Activated gamma-delta T cell treated with Interleukin-2 at 50 U/mL for 16 hours (primary cell): ENCODE measurements at places on chromosomes 1 and 21.

DNA sequence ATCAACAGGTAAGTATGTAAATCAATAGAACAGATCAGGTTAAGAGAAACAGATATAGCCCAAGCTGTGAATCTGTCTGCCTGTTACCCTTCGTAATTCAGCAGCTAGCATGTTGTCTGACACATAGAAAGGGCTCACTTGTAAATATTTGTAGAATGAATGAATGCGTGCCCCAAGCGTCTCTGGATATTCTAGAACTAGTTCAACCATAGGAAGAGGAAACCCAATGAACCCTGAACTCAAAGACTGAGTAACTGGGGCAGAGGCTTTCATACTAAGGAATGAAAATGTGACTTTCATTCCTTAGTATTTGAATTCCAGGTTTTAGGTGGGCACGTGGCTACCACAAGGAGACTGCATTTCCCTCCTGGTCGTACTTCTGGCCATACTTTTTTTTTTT lies 60.1 kb upstream of the SMYD2 start:
- DNase-seq = no peak

DNA sequence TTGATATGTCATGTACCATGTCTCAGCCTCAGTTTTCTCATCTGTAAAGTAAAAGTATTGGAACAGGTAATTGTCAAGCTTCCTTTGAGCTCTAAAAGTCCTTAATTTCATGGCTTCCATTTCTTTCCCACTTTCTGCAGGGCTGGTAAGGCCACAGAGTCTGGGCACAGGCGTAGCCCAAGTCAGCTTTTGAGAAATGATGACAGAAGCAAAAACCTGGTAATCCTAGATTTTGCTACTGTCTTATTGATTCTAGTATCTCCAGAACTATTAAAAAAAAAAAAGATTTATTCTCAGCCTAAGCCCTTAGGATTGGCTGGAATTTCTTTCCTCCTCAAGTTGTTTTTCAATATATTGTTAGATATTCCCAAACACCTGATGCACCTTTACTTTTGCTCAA lies 31.3 kb downstream of the PLXNA2 start:
- DNase-seq = no peak

- DNase-seq = no peak
Observed at GRCh38 chr1:99370476-99370875, 106.2 kb downstream of the PLPPR4 start.

DNA sequence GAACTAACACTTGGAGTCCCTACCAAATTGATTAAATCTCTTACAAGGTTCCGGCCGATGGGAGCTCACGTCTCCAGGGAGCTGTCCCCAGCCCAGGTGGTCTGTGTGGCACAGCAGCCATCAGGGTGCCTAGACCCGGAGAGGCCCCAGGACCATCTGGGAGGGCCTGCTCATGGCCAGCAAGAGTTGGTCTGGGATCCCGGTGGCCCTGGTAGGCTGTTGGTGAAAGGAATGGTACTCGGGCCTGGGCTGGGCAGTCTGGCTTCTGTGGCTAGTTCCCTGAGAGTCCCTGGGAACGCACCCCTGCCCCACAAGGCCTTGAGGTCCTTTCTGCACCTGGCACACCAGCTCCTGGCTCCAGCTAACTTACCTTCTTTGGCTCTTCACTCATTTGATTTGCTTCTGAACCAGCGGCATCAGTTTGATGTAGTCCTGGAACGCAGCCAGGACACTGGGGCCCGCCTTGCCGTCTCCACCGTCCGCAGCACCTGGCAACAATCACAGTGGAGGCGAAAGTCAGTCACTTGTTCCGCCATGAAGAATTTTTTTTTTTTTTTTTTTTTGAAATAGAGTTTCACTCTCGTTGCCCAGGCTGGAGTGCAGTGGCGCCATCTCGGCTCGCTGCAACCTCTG lies 62.5 kb downstream of the SCCPDH start:
- DNase-seq = no peak

GRCh38 chr1:37868466-37868865 lies 9.1 kb upstream of the MTF1 start:
- no peak for DNase-seq

DNA sequence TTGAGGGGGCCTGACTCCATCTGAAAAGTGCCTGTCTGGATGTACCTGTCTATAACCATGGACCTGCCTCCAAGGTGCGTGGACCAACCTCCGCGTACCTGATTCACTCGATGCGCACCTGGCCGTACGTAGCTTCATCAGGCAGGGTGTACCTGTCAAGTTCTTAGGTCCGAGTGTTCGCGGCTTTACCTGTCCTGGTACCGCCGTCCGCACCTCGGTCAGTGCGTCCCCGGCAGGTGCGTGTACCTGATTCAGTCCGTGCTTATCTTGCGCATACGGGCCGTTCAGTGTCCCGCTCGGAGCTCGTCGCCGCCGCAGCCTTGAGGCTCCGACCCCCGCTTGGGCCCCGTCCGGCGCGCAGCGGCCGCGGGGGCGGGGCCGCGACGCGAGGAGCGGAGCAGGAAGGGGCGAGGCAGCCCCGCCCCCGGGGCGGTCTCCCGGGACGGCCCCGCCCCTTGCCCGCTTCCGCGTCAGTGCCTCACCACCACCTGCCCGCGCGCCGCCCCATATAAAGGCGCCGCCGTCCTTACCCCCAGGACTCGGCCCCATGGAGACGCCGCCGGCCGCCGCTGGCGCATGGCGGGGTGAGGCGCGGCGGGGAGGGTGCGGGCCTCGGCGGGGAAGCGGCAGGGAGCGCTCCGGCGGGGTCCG lies at the start of gene ZC3H12A:
TSS of gene ZC3H12A (plus strand) at position 535 of the 651 bp plus-strand sequence. CDS start 917 bp downstream, outside the sequence.
- DNase-seq = peak; percentile 93

- no peak for DNase-seq
Observed at GRCh38 chr1:96634883-96635282, 86.7 kb upstream of the PTBP2 start.

GRCh38 chr1:205983925-205984725 lies 19.1 kb downstream of the RAB7B start:
- no peak for DNase-seq

DNA sequence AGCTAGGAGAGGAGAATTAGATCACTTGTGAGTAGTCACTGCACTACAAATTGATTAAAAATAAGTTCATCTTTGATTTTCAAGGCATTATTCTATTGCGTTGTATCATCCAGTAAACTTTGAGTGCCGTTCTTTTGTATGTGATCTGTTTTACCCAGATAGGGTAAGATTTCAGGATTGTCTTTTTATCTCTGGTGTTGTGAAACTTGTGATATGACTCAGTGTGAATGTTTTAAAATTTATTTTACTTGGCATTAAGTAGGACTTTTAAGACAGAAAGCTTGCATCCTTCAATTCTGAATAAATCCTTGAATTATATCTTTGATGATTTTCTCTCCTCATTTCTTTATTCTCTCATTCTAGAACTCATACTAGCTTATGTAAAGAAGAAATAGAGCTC lies 93.3 kb upstream of the ADAMTS5 start:
- no peak for DNase-seq

GRCh38 chr1:147808025-147808424 lies 47.6 kb upstream of the GJA5 start:
- DNase-seq = no peak

DNA sequence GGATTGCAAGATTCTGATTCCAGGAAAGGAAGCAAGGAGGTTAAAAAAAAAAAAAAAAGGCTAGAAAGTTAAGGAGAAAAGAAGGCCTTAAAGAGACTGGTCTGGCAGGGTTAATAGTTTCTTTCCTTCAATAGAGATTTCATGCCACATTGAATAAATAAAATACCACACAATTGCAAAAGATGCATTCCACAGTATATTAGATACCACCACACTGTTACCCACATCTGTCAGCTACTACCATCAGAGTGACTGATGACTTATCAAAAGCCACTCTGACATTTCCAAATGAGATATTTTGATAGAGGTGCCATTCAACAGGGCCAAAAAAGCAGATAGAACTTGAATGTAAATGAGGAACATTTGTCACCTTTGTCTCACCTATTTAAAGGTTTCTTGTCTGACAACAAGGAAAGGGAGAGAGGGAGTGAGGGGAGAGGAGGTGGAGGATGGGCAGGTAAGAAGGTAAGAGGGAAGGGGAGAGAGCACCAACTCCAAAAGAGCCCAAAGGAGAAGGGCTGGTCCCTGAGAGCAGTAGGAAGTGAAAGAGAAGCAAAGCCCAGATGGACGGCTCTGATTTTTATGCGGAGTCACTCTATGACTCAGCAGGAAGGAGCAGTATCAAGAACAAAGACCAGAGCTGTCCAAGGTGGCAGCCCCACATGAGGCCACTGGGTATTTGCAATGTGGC lies 38.3 kb downstream of the LRRN2 start:
- DNase-seq = no peak

DNA sequence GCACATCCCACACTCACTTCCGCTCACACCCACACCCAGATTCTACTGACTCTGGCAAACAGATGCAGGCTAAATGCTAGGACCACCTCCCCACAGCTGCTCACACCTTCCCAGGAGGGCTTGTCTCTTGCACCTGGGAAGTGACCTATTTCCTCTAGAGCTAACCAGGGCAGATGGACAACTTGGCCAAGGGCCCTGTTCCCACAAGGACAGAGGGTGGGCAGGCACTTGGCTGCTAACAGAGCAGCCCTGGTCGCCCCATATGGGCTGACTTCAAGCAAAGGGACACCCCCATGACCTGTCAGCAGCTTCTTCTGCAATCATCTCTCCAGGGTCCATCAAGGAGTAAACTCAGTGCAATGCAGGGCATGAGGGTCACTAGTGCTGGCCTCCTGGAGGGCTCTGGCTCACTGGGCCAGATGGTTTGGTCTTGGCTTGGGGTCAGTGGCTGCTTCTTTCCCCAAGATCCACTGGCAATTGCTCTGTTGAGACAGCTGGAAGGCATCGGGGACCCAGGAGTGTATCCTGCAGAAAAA lies 641.5 kb downstream of the PLPP3 start:
- DNase-seq = no peak

- DNase-seq = no peak
Observed at GRCh38 chr1:118158924-118159323, 26.1 kb downstream of the SPAG17 start.

DNA sequence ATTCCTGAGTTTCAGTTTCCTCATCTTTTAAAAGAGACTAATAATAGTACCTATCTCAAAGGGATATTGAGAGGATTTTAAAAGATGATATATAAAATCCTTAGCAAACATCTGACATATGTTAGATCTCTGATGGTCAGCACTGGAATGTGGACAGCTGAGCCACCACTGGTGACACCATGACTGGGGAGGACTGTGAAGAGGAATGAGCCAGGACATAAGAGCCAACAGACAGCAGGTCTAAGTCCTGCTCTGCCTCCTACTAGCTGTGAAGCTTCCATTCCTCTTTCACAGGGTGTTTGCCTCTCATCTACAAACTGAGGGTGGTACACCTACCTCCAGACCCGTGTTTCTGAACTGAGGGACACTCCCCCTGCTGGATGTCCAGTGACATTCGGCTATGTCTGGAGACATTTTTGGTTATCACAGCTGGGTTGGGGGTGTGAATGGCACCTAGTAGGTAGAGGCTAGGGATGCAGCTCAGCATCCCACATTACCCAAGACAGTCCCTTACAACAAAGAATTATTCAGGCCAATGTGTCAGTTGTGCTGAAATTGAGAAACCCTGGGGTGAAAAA lies 109.1 kb upstream of the OLIG2 start:
- DNase-seq = no peak

DNA sequence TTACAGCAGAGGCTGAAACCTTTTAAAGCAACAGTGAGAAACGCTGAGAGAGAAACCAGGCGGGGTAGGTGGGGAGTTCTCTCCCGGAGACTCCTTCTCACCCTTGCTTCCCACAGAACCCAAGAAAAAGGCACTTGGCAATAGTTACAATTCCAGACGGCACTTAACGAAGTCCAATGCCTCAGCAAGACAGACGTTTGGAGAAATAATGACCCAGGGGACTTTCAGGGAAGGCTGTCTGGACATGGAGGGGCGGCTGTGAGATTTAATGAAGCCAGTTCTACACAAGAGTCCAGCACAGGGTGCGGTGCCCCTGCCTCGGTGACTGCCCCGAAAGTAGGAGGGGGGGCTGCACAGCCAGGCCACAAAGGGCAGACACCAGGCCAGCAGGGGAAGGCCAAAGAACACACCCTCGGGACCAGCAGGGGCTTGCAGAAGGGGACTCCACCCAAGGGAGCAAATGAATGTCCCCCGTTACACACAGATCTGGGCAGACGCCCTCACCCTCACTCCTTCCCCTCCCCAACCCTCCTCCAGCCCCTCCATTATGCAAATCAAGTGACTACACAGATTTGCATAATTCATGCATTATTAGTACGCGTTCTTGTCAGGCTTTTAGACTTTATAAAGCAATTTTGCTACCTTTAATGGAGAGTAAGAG lies 26.3 kb downstream of the KCNN3 start:
- no peak for DNase-seq

GRCh38 chr1:201127755-201128455 lies 921 bp upstream of the ASCL5 start:
- DNase-seq = no peak

DNA sequence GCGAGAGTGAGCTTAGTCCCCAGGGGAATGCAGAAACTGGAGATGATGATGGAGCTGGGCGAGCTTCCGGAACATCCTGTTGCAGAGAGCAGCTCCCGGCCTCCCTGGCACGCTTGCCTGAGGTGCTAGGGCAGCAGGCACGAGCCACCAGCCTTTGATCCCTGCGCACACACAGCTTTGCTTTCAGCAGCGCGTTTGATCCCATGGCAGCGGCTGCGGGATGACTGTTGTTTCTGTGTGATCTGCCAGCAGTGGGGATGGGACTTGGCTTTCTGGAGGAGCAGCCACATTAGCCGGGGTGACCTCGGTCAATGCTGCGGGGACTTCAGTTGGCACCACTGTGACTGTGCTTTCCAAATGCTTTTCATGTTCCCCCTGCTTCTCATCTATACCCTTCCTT lies 193.2 kb downstream of the KAZN start:
- DNase-seq = no peak

DNA sequence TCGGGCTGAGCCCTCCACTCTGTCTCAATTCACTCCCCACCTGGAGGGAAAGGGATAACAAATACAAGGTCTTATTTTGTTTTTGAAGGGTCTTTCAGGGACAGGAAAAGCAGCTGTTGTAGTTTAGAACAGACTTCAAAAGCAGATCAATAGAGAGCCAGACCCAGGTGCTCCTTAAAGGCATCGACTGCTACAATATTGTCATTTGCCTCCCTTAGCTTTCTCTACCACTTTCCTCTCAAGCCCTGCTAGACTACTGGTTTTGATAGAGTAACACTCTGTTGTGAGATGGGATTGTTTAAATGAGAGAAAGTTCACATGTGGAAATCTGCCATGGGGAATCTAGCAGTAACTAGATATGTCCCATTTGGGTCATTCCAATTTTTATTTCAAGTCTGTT lies 24.0 kb downstream of the RGS7 start:
- DNase-seq = no peak

GRCh38 chr1:229466887-229467286 lies 33.0 kb upstream of the ACTA1 start:
- no peak for DNase-seq
